ENCODE measurements at places on chromosomes 16 and 17. TPM values are rescaled to one million over a fixed set of nuclear protein-coding genes. Genes with fewer than 3 reads are reported as not detected.

The PLA2G10 gene
- not detected for total RNA-seq

The PERCC1 gene
- not detected for total RNA-seq

The PRR11 gene
- total RNA-seq = 40.1 TPM

The CHST6 gene
- 0.19 TPM for total RNA-seq

The USP43 gene
- 3.8 TPM for total RNA-seq

The HID1 gene
- 9.0 TPM for total RNA-seq

The P2RX1 gene
- not detected for total RNA-seq

The SPIRE2 gene
- 6.6 TPM for total RNA-seq

The NAGS gene
- total RNA-seq = 1.1 TPM

The MMP28 gene
- total RNA-seq = 4.1 TPM

The TTLL6 gene
- 0.76 TPM for total RNA-seq

The AP2B1 gene
- 148 TPM for total RNA-seq

The HCRT gene
- not detected for total RNA-seq

The HS3ST3A1 gene
- not detected for total RNA-seq

The OGFOD1 gene
- total RNA-seq = 73.6 TPM

The BCAR1 gene
- 86.6 TPM for total RNA-seq

The ABCA8 gene
- 0.30 TPM for total RNA-seq

The WFDC1 gene
- not detected for total RNA-seq

The LRRC37A gene
- 0.57 TPM for total RNA-seq

The SGSH gene
- total RNA-seq = 18.5 TPM

The TBC1D3C gene
- total RNA-seq = not detected

The RHBDF1 gene
- total RNA-seq = 17.0 TPM

The ATF7IP2 gene
- 12.4 TPM for total RNA-seq

The UNC119 gene
- total RNA-seq = 31.7 TPM

The AOC3 gene
- 1.1 TPM for total RNA-seq

The HBA1 gene
- total RNA-seq = 0.80 TPM

The SKAP1 gene
- total RNA-seq = not detected

The CD300LF gene
- total RNA-seq = not detected

The ICAM2 gene
- not detected for total RNA-seq
